Left ventricle myocardium superior (tissue), 1 donor: ENCODE measurements at places on chromosomes 12 and 14.

GRCh38 chr12:120725151-120725658 lies 421 bp upstream of the ACADS start:
- DNase-seq = no peak

DNA sequence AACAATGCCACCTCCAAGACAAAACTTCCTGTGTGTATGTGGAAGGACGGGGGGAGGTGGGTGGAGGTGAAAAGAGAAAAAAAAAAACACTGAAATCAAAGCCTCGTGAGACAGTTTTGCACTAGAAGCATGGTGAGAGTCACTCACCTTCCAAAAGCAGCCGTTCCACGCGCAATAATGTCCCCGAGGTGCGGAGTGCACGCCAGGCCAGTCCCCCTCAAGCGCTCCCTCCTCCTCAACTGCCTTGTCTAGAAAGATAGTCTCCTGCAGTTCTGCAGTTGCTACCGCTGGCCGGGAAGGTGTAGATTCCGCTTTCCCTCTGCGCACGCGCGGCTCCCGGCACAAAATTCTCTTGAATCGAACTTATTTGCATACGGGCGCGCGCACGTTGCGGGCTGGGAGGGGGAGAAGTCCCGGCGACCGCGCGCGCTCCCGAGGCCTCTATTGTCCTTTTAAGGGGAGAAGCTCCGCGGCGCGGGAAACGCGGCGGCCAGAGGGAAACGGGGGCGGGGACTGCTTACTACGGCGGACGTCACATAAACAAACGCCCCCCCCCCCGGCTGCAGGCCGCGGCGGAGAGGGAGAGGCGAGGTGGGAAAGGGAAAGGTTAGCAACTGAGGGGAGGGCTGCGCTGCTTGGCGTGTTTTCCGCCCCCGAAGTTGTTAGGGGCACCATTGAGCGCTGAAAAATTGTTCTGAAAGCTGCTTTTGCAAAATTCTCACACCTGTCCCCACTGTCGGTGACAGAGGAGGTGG lies at the start of gene SINHCAF:
Gene SINHCAF (minus strand): TSS at position 274 of the 755 bp plus-strand sequence. CDS start 27,946 bp downstream, outside the sequence.
- DNase-seq = peak; percentile 100

GRCh38 chr12:37672655-37673260 lies 643.8 kb upstream of the ALG10B start:
- DNase-seq = no peak

DNA sequence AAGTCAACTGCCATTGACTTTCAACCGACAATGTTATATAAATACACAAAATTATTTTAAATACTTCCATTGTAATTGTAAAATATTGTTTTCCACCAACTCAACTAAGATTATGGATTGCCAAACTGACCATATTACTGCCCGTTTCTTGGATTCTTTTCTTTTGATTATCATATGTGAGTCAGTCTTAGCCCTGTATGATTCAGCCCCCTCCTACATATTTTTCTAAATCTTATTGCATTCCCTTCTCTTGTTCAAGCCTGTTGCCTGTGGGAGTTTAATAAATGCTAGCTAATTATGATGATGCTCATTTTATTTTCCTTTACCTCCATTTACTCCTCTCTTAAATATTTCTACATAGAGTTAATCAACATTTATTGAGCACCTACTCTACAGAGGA lies 6.8 kb downstream of the RASSF9 start:
- no peak for DNase-seq

- no peak for DNase-seq
Observed at GRCh38 chr14:34619471-34619870, 10.5 kb downstream of the SNX6 start.

GRCh38 chr12:94982456-94982855 lies 21.0 kb downstream of the NDUFA12 start:
- DNase-seq = no peak

DNA sequence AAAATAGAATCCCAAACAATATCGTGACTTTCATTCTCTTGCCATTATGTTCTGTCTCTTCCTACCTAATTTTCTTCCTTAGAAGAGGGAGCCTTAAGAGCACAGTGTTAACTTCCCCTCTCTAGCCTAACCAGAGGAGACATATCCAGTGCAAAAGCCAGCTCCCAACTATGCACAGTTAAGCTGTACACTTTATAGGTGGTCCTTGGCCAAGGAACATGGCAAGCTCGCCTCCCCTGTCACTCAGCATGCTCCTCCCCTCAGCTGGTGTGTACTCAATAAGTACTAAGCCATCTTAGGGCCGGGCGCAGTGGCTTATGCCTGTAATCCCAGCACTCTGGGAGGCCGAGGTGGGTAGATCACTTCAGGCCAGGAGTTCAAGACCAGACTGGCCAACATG lies 255.1 kb upstream of the TMPO start:
- DNase-seq = no peak

- no peak for DNase-seq
Observed at GRCh38 chr14:101480022-101480746, 81.1 kb upstream of the DIO3 start.

- DNase-seq = no peak
Observed at GRCh38 chr14:89922031-89922907, 32.3 kb downstream of the EFCAB11 start.

- DNase-seq = no peak
Observed at GRCh38 chr14:50040895-50041465, 75.4 kb downstream of the VCPKMT start.

DNA sequence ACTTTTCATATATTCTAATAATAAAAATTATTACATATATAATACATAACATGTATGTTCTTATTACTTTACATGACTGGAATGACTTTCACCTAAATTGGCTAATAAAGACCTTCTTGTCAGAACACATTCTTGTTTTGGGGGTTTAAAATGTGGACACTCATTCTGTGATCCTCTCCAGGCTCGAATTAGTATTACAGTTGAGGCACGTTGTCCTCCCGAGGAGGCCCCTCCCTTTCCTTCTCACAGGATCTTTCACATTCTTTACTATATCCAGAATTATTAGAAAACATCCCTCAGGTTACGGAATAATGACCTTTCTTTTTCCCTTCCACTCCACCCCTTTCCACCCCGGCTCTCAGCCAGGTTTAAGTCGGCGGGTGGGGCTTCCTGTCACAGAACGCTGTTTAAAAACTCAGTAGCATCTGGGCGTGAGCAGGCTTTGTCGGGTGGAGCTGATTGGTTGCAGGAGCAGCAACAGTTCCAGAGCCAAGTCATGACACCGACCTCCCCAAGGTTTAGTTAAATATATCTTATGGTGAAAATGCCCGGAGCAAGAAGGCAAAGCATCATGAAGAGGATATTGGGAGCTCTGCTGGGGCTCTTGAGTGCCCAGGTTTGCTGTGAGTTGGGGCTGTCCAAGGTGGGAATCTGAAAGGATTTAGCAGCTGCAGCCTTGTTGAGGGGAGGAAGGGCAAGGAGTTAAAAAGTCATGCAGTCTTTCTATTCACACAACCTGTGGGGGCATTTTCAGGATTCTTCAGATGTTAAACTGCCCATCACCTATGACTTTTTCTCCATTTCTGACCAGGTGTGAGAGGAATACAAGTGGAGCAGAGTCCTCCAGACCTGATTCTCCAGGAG lies 396.7 kb upstream of the OR4E1 start:
- peak; percentile 47 for DNase-seq

GRCh38 chr12:114711689-114712152 lies 27.7 kb upstream of the TBX3 start:
- DNase-seq = no peak

DNA sequence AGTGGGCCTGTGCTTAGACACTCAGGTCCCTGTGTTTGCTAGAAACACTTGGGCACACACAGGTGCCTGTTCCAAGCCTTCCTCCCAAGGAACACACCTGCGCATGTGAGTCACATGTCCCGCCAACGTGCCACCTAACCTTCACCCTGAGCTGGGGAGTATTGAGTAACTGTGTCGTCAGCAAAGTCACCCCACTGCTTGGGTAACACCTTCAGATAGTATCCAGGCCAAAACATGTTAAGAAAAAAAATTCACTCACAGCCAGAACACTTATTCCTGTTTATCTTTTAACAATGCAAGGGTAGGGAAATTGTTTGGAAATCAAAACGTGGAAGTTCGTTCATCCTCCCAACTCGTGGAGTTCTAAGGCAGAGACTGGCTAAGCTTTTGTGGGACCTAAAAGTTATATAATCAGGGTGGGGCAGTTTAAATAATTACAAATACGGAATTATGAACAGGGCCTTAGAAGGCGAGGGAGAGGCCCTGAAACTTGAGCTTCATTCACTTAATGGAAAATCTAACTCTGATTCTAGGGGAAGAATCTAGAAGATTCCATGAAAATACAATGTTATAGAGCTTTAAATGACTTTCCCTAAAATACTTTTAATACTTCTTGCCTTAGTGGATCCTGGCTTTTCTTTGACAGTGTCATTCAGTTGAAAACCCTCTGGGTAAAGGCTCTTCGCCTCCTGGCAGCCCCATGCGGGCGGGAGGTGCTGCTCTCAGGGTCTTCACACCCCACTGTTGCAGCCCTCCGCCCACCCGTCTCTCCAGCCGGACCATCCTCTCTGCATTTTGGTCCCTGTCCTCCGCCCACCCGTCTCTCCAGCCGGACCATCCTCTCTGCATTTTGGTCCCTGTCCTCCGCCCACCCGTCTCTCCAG lies 30.3 kb upstream of the ADIPOR2 start:
- DNase-seq = peak; percentile 54

GRCh38 chr14:61841145-61841544 lies 78.9 kb downstream of the SNAPC1 start:
- no peak for DNase-seq

GRCh38 chr12:68932961-68933893 lies at the start of gene CPM:
CPM (minus strand) TSS chr12:68933171; CDS start chr12:68932837, 334 bp downstream.
- peak; percentile 85 for DNase-seq

- no peak for DNase-seq
Observed at GRCh38 chr14:106442857-106443256, 916.5 kb downstream of the TMEM121 start.

DNA sequence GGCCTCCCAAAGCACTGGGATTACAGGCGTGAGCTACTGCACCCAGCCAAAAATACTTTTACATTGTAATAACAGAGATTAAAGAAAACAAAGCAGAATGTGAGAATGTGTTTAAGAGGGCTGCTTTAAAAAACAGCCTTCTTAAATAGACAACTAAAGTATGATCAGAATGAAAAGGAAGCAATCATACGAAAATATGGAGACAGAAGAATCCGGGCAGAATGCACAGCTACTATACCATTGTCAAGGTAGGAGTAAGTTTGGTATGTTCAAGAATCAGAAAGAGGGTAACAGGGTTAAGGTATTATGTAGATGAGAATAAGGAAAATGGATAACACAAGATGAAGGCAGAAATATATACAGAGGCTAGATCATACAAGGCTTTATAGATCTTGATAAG lies 8.5 kb downstream of the SEC23A start:
- no peak for DNase-seq

GRCh38 chr12:64137117-64137516 lies 85.0 kb downstream of the KICS2 start:
- no peak for DNase-seq

DNA sequence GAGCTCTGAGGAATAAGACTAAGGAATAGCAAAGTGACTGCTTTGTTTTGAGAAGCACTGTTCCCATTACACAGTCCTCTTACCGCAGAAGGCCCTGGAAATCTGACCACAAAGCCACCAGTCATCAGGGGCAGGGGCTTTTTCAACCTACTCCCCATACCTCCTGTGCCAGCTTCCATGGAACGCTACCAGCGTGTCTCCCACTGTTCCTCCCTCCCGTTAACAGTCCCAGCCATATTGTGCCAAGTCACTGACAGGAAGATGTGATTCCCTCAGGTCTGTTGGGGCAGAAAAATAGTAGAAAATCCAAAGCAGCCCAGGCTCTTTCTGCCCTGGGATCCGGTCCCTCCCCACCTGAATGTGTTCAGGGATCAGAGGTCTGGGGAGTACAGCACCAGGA lies 46.6 kb upstream of the VPS33A start:
- no peak for DNase-seq

GRCh38 chr14:65476273-65476941 lies 63.9 kb downstream of the FUT8 start:
- no peak for DNase-seq

GRCh38 chr12:126219654-126220279 lies 1154.5 kb downstream of the AACS start:
- DNase-seq = no peak

- DNase-seq = no peak
Observed at GRCh38 chr12:15627995-15628945, 160.9 kb downstream of the EPS8 start.

- no peak for DNase-seq
Observed at GRCh38 chr14:75064205-75064567, 362 bp upstream of the ACYP1 start.

DNA sequence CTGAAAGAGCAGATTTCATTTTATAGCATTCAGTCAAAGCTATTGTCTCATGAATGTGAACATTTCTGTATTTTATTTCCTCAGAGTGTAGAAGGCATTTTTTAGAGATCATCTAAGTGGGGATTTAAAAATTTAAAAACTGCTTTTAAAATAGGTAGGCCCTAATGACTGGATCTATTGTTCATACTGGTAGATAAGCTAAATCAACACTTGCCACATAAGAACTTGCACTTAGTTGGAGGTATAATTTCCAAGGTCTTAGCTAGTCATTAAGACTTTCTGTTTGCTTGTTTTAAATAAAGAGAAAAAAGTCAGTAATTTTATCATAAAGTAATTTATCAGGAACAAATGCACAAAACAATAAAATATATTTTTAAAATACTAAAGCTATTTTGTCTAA lies 75.2 kb upstream of the LMO3 start:
- DNase-seq = no peak

- no peak for DNase-seq
Observed at GRCh38 chr12:30169839-30170591, 386.3 kb upstream of the TMTC1 start.

DNA sequence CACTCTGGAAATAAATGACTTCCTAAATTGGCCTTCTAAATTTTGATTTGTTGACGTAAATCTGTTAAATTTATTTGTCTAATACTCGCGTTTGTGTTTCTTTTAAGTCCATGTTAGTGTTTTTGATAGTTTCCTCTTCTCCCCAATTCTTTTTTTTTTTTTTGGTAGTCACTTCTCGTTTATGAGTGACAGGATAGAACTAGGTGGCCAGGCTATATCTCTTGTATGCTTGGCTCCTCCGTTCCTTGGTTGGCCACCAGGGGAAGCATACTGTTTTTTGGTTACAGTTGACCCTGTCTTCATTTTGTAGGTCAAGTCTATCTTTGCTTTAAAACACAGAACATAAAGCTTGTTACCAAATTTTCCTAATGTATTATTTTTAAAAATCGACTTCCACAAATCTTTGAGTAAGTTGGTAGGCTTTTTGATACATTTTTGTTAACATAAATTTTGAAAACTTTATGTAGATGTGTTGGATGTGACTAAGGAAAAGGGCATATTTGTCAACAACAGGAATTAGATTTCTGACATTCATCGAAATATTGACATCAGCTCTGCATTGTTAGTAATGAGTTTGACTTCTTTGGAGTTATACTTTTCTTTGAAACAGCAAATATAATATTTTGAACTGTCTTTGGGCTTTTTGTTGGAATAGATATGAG lies 2.2 kb downstream of the RCOR1 start:
- peak; percentile 61 for DNase-seq
